Epithelial cell of umbilical artery (primary cell): ENCODE measurements at places on chromosomes 4 and X. TPM values are rescaled to one million over a fixed set of nuclear protein-coding genes. Genes with fewer than 3 reads are reported as not detected.

Gene RBMXL3
- not detected in 2 replicates for total RNA-seq

Gene PI4K2B
- total RNA-seq, result 30.5 and 33.1 TPM in 2 replicates

Gene GEMIN8
- 16.6 and 17.0 TPM in 2 replicates for total RNA-seq

Gene SHOX
- not detected in 2 replicates for total RNA-seq

Gene TMEM31
- not detected in 2 replicates for total RNA-seq

Gene MTTP
- total RNA-seq, result 0.65 TPM in 1 of 2 replicates, not detected in the other

Gene TLR3
- total RNA-seq, result 0.65 and 8.4 TPM in 2 replicates

Gene PRRG1
- total RNA-seq, result 6.2 and 9.0 TPM in 2 replicates

Gene VCX
- total RNA-seq, result not detected in 2 replicates

Gene IL21
- total RNA-seq, result not detected in 2 replicates

Gene GRID2
- total RNA-seq, result not detected in 2 replicates

Gene MID1IP1
- total RNA-seq, result 19.8 and 33.1 TPM in 2 replicates

Gene SPANXA1
- not detected in 2 replicates for total RNA-seq

Gene SERPINA7
- total RNA-seq, result not detected in 2 replicates

Gene PRRG3
- not detected in 2 replicates for total RNA-seq
